HT1080 (cell line): ENCODE measurements at places on chromosomes 2 and 18. TPM values are rescaled to one million over a fixed set of nuclear protein-coding genes. Genes with fewer than 3 reads are reported as not detected.

UGT1A10 gene
- not detected in 2 replicates for total RNA-seq

TTN gene
- total RNA-seq: 0.03 and 0.23 TPM in 2 replicates

ACVR1C gene
- total RNA-seq: 0.05 and 0.10 TPM in 2 replicates

FHOD3 gene
- 43.0 and 47.1 TPM in 2 replicates for total RNA-seq

FABP1 gene
- not detected in 2 replicates for total RNA-seq

DNA sequence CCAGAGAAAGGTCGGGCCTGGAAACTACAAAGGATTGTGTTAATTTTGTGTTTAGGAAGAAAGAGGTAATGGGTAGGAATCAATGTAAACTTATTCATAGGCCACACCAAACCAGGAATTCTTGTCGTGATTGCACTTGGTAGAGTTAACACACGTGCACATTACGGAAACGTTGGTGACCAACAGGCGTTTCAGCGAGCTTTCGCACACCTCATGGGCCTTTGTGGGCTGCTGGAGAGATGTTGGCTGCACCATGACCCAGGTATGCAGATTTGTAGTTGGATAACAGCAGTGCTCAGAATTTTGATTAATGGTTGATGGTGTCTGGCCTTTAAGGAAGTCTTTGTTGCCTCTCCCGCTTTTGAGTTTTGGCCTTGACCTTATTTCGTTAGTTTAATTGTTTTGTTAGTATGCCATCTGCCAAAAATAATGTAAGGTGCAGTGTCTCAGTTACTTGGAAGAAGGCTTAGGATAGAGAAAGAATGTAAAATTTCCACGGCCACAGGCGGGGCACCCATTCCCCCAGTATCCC, 1.9 kb downstream of the ZNF236 start:
- no peak for DNase-seq
